NCI-H1092 (cell line): ENCODE measurements at places on chromosomes 2 and 18.

DNA sequence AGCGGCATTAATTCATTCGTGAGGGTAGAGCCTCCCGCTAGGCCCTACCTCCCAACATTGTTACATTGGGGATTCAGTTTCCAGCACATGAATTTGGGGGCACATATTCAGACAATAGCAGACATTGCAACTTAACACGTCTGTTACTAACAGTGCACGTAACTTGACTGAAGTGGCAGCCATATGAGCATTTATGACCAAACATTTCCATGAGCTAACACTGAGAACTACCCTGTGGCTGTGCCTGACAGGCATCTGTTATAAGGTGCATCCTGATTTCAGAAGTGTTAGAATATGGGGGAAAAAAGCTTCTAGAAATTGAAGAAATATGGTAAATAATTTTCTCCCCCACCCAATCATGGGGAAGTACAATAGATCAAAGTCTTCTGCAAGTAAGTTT, 24.5 kb downstream of the MALT1 start:
- DNase-seq: no peak

DNA sequence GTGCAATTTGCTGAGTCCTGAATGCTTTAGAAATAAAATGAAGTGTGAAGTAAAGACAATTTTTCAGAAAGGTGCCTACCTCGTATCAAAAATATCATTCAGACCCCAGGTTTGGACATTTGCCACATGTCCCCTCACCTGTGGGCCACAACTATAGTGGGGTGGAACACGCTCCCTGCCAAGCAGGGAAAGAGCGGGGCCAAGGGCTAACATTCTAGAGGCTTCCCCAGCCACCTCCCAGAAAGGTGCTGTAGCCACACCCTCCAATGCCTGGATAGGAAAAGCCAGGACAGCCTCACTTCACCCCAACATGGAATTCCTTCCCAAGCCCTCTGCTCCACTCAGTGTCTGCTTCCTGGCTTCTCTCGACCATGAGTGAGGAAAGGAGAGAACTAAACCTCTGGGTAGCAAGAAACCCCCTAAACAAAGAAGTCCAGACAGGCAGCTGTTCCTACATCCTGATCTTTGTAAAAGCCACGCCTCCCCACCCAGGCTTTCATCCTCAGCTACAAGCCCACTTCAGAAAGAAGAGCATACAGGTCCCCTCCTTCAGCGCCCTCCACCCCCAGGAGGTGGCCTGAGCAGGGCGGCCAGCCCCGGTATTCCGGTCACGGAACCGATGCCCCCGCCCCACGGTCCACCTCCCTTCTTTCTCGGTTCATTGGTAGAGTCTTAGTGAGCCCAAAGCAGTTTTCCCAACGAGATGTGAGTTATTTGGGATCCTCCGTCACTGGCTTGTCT, 2.1 kb downstream of the COL6A3 start:
- DNase-seq: no peak

- no peak for DNase-seq
Observed at GRCh38 chr2:55365303-55365702, 54.4 kb downstream of the CCDC88A start.

- DNase-seq: no peak
Observed at GRCh38 chr18:44740000-44740399, 59.3 kb downstream of the SETBP1 start.

- DNase-seq: no peak
Observed at GRCh38 chr2:18662689-18663088, 73.3 kb upstream of the NT5C1B start.
